ENCODE measurements at places on chromosomes 6 and 20.

DNA sequence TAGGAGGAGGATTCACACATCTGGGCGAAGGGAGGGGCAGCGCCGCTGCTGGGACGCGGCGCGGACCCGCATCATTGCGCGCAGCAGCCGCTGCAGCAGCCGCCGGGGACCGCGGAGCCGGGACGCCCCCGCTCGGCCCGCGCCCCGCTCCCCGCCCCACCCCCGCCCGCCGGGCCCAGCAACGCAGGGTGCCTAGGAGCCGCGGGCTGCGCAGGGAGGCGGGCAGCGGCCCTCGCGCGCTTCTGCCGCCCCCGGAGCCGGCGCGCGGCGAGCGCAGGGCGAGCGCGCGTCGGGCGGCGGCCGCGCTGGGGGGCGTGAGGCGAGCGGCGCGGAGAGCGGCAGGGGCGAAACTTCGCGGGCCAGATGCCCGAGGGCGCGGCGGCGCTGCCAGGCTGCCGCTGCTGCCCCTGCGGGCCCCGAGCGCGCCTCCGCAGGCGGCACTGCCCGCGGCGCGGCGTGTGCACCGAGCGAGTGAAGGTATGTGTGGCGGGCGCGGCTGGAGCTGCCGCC is at the start of gene NKAIN2:
Gene NKAIN2 (plus strand): TSS at position 362 of the 510 bp plus-strand sequence.
- no peak for DNase-seq

DNA sequence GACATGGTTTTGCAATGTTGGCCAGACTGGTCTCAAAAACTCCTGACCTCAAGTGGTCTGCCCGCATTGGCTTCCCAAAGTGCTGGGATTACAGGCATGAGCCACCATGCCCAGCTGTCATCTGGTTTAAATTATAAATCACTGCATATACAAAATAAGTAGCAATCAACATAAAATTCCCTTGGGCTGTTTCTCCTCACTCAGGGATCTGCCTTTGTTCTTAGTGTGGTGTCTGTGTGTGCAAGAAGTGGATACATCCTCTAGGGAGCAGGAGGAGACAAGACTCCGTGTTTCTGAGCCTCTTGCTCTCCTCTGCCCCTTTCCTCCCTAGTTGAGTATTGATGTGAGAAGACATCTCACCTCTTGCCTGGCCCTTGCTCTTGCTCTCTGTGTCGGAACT is 65.2 kb upstream of the ADGRF4 start:
- no peak for DNase-seq

- no peak for DNase-seq
These were observed 1459.9 kb downstream of the GRIK2 start for GRCh38 chr6:102853249-102853955.

DNA sequence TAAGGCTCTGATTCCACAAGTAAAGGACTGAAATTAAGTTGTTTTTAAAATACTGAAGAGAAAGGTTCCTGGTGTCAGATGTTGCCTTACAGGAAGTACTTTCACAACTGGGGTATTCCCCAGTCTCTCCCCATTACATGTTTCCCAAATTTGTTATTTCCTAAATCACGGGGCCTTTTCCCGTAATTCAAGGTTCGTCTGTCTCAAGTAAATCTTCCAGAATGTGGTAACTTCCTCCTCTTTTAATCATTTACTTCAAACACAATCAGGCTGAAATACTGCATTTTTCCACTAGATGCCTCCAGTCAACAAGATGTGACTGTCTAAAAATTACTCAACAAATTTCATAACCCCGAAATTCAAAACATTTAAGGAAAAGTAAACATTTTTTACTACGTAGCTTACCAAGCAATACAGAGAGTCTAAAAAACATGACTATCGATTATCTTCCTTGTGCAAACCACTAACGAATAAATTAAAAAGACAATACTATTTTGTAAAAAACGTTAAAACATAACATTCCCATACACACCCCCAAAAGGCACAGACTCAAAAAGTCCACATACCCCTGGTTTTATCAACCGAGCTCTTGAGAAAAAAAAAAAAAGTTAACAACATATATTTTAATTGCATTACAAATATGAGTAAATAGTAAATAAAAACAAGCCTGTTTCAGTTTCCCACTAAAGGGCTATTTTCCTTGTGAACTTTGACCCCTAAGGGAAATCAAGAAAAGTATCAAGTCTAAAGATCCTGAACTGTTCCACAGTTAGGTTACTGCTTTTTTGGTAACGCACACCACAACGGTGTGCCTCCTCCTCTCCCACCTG is 1.7 kb downstream of the SOD2 start:
- DNase-seq = peak; percentile 77

- DNase-seq = no peak
These were observed 60.9 kb downstream of the MCHR2 start for GRCh38 chr6:99933129-99933528.
